Ascending aorta (tissue), 2 donors: ENCODE measurements at places on chromosomes 1 and 21. TPM values are rescaled to one million over a fixed set of nuclear protein-coding genes. Genes with fewer than 3 reads are reported as not detected.
A peak's percentile ranks its signal among the peaks of the same experiment; 100 is the strongest.

ERMAP gene
- 0.11 TPM for total RNA-seq

LCA5L gene
- total RNA-seq = not detected

S100A1 gene
- total RNA-seq = not detected

CLDN19 gene
- not detected for total RNA-seq

CFHR3 gene
- total RNA-seq = not detected

C1orf53 gene
- not detected for total RNA-seq

GRCh38 chr1:222216255-222216754, 331.6 kb downstream of the HHIPL2 start:
- no peak for DNase-seq

GRCh38 chr1:175539986-175540385, 203.4 kb downstream of the TNR start:
- no peak for DNase-seq
- peaks cover 6% of the 10 kb centered on the region for H3K4me1 ChIP-seq
- H3K27ac ChIP-seq = no peak overlapping the region

GRCh38 chr1:228216371-228217320, 8.8 kb downstream of the OBSCN start:
- peaks cover 8% of the 10 kb centered on the region for H3K4me1 ChIP-seq
- H3K27me3 ChIP-seq = no peaks in the 10 kb centered on the region
- H3K36me3 ChIP-seq = no peaks in the 10 kb centered on the region
- no peak for DNase-seq
- no peak overlapping the region for H3K4me3 ChIP-seq

GRCh38 chr1:2228694-2229036, 546 bp downstream of the SKI start:
- no peak for DNase-seq
- H3K27me3 ChIP-seq = no peaks in the 10 kb centered on the region
- no peaks in the 10 kb centered on the region for H3K36me3 ChIP-seq
- peaks cover 20% of the 10 kb centered on the region for H3K4me1 ChIP-seq
- H3K4me3 ChIP-seq = peak overlapping the region; percentile 85

DNA sequence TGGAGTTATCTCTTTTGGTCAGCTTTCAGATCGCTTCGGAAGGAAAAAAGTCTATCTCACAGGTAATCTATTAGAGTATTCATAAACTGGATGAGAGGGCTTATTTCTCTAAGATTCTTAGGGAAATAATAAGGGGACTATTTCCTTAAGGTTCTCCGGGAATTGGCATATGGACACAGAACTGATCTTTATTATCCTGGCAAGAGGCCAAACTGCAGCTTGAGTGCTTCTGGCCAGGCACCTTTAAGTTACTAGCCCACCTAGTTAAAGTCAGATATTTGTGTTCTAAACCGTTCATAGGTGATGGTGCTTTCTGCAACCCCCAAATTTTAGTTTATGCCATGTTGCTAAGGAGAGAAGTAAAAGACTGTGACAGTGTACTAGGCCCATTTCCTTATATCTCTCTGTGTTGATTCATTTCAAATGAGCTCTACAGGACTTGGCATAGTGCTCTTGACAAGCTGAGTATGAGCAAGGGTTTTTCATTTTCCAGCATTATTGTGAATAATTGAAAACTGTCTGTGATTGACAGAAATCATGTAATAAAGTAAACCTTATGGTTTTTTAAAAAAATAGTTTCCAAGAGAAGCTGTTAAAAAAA, 43.4 kb downstream of the SLC22A15 start:
- H3K36me3 ChIP-seq = no peaks in the 10 kb centered on the region
- DNase-seq = no peak
- H3K27me3 ChIP-seq = no peaks in the 10 kb centered on the region
- no peaks in the 10 kb centered on the region for H3K4me1 ChIP-seq

DNA sequence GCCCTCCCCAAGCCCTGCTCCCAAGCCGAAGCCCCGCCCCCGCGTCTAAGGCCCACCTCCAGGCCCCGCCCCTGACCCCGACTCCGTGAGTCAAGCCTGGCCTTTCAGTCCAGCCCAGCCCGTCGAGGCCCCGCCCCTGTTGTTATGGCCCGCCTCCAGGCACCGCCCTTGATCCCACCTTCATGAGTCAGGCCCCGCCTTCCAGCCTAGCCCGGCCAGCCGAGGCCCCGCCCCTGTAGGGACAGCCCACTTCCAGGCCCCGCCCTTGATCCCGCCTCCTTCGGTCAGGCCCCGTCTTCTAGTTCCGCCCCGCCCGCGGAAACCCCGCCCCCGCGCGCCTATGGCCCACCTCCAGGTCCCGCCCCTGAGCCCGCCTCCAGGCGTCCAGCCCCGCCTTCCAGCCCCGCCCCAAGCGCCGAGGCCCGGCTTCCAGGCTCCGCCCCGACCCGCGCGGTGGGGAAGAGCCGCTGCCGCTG, 247 bp upstream of the DOP1B start:
- no peaks in the 10 kb centered on the region for H3K36me3 ChIP-seq
- H3K4me3 ChIP-seq = peak overlapping the region; percentile 86
- H3K4me1 ChIP-seq = peaks cover 7% of the 10 kb centered on the region
- H3K27ac ChIP-seq = peak overlapping the region; percentile 69
- H3K27me3 ChIP-seq = no peaks in the 10 kb centered on the region
- peak; percentile 100 for DNase-seq

- H3K36me3 ChIP-seq = no peaks in the 10 kb centered on the region
- no peaks in the 10 kb centered on the region for H3K27me3 ChIP-seq
- no peak for DNase-seq
- peaks cover 4% of the 10 kb centered on the region for H3K4me1 ChIP-seq
- no peak overlapping the region for H3K4me3 ChIP-seq
Measured at GRCh38 chr1:3618881-3619671, 5.7 kb upstream of the TPRG1L start.

DNA sequence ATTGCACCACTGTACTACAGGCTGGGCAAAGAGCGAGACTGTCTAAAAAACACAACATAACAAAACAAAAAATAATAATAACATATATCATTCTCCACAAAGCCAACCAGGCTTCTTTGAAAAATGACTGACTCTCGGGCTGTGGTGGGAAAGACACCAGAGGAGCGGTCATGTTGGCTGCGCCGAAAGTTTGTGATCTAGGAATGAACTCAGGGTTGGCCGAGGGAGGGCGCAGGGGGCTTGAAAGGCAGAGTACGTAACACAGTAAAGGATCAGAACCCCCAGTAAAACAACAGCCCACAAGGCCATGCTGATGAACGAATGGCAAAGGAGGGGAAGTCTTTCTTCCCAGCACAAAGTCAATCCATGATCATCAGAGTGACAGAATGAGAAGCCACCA, 4.7 kb downstream of the SLC35E2B start:
- H3K4me3 ChIP-seq = no peak overlapping the region
- no peak for DNase-seq
- H3K27ac ChIP-seq = no peak overlapping the region
- H3K36me3 ChIP-seq = no peaks in the 10 kb centered on the region
- H3K4me1 ChIP-seq = peaks cover 9% of the 10 kb centered on the region

DNA sequence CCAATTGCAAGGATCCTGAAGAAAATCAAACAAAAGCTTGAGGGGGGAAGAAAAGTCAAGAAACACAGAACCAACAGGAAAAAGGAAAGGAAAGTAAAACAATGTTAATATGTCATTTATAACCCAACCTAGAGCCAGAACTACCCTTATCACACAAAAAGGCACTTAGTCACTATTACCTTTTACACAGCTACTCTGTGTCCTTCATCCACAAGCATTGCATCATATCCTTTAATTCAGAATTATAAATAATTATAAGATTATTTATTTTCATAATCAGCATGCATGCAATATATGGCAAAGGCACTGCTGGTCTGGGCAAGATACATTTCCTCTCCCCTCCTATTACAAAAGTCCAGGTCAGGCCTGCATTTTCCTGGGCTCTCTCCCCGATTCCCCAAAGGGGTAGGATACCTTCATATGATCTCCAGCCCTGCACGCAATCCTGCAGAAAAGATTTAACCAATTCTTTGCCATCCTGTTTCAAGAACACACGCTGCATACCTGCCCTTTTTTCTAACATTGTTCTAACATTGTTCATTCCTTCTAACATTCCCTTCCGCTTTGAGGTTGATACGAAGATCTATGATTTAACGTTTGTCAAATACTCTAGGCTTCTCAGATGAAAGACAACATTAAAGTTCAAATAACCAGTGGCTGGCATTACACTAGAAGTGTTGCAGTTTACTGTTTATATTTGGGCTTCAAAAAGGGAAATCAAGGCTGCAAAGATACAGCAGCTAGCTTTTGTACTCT, 4.3 kb downstream of the PTPN14 start:
- DNase-seq = no peak
- H3K36me3 ChIP-seq = no peaks in the 10 kb centered on the region
- peaks cover 22% of the 10 kb centered on the region for H3K4me1 ChIP-seq
- no peaks in the 10 kb centered on the region for H3K27me3 ChIP-seq

- peaks cover 34% of the 10 kb centered on the region for H3K27me3 ChIP-seq
- H3K27ac ChIP-seq = no peak overlapping the region
- no peak for DNase-seq
- H3K36me3 ChIP-seq = no peaks in the 10 kb centered on the region
- peak overlapping the region; percentile 46 for H3K4me3 ChIP-seq
Measured at GRCh38 chr1:44405798-44406736, 1.0 kb downstream of the RNF220 start.

- peaks cover 63% of the 10 kb centered on the region for H3K4me1 ChIP-seq
- peak overlapping the region; percentile 95 for H3K4me3 ChIP-seq
- peak; percentile 71 for DNase-seq
Measured at GRCh38 chr1:37477198-37477931, 3.0 kb downstream of the ZC3H12A start.

- no peak overlapping the region for H3K4me3 ChIP-seq
- no peaks in the 10 kb centered on the region for H3K27me3 ChIP-seq
- H3K4me1 ChIP-seq = no peaks in the 10 kb centered on the region
- DNase-seq = no peak
Measured at GRCh38 chr1:12060500-12060899, 2.6 kb upstream of the TNFRSF8 start.

GRCh38 chr1:232667094-232667777, 37.3 kb upstream of the SIPA1L2 start:
- H3K36me3 ChIP-seq = no peaks in the 10 kb centered on the region
- no peaks in the 10 kb centered on the region for H3K4me1 ChIP-seq
- no peak overlapping the region for H3K27ac ChIP-seq
- H3K4me3 ChIP-seq = no peak overlapping the region
